HT1080 (cell line): ENCODE measurements at places on chromosomes 1 and 21. TPM values are rescaled to one million over a fixed set of nuclear protein-coding genes. Genes with fewer than 3 reads are reported as not detected.
A peak's percentile ranks its signal among the peaks of the same experiment; 100 is the strongest.

Gene CADM3
- total RNA-seq: 1.1 and 2.3 TPM in 2 replicates

Gene PLA2G5
- total RNA-seq: not detected in 2 replicates

Gene RGS21
- total RNA-seq: not detected in 2 replicates

Gene HPCAL4
- not detected in 2 replicates for total RNA-seq

Gene C1orf87
- not detected in 2 replicates for total RNA-seq

Gene UBL4B
- total RNA-seq: not detected in 2 replicates

Gene B3GALT5
- total RNA-seq: 2.2 and 3.5 TPM in 2 replicates

Gene C1orf167
- not detected in 2 replicates for total RNA-seq

GRCh38 chr1:152873495-152873894 lies 4.6 kb upstream of the SMCP start:
- DNase-seq: no peak

GRCh38 chr1:2391931-2392509 lies 379 bp downstream of the RER1 start:
- DNase-seq: no peak

- DNase-seq: no peak
Measured at GRCh38 chr1:17187051-17187450, 17.9 kb upstream of the PADI1 start.

DNA sequence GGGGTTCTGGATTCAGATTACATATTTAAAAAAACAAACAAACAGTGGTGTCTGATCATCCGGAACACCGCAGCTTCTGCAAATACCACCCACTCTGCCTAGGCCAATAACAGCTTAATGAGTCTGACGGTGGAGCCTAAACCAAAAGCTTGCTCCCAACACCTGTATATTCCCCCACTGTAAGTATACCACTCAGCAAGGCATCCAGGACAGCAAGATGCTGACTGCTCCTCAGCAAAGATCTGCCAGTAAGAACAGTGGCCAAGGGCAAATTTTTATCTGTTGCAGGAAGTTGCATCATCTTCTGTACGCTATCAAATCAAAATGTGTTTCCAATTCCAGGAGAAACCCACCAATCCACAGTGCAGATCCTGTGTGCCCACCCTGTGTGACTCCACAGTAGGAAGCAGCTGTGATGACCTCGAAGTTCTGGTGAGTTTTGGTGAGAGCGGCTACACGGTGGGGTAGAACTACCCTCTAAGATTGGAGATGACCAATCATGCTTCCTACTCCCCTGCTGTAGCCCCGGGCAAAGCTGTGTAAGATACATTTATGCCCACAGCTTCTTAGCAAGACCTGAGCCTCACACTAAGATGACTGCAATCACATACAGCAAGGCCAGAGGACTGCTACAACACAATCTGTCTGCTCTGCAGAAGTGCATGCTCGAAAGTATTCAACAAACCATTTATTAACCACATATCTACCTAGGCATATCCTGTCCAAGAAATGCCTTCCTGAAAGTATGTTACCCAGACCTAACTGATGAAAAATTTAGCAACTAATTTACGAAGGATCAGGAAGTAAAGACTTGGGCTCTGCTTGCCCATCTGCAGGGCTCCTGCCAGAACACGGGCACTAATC lies 30.5 kb downstream of the SIPA1L2 start:
- no peak for DNase-seq

DNA sequence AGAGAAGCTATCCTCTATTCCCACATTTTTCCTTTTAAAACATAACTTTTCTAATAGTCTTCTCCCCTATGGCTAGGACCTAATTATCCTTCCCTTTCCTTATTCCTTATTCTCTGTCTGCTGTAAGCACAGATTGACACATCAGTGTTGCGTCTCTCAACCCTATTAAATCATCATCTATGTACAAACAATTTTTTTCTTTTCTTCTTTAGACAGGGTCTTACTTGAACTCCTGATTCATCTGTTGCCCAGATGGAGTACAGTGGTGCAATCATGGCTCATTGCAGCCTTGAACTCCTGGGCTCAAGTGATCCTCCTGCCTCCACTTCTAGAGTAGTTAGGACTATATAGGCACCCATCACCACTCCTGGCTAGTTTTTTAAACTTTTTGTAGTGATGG lies 8.3 kb downstream of the KLHDC9 start:
- DNase-seq: no peak

- peak; percentile 80 for DNase-seq
Measured at GRCh38 chr21:38297194-38297631, 40.4 kb downstream of the KCNJ15 start.

GRCh38 chr1:230379928-230380327 lies 46.2 kb downstream of the PGBD5 start:
- no peak for DNase-seq

DNA sequence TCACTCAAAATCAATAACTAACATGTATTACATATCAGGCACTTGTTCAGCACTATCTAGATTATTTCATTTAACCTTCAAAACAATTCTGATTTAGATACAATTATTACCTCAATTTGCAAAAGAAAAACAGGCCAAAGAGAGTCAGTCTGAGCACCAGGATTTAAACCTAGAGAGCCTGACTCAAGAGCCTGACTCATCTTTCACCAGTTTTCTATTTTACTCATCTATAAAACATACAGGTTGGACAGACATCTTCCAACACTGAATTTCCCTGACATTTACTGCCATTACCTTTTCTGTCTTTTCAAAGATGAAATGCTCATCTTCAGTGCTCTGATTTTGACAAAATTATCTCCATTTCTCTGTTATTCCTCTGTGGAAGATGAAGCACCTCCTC lies 116.5 kb downstream of the MRPL39 start:
- DNase-seq: no peak
